ENCODE measurements at places on chromosomes 4 and X. TPM values are rescaled to one million over a fixed set of nuclear protein-coding genes. Genes with fewer than 3 reads are reported as not detected.
A peak's percentile ranks its signal among the peaks of the same experiment; 100 is the strongest.

- no peak for DNase-seq
Observed at GRCh38 chr4:5044341-5044740, 6.9 kb upstream of the STK32B start.

- no peak for DNase-seq
Observed at GRCh38 chrX:122586831-122587230, 597.2 kb upstream of the GRIA3 start.

DNA sequence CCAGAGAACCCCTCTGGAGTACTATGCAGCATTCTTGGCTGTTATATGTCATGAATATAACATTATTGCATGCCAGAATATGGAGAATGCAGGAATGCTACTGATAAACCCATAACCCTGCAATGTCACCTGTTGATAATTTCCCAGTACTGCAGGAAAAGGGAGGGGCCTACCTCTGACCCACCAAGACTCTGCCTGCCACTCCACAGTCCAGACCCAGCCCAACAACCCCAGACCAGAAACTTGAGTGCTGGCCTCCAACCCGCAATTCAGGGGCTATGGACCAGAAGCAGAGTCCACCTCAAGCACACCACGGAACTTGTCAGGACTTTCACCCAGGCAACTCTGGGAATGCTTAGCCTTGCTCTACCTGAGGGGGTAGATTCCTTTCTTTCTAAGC is 92.9 kb upstream of the WDR44 start:
- no peak for DNase-seq

DNA sequence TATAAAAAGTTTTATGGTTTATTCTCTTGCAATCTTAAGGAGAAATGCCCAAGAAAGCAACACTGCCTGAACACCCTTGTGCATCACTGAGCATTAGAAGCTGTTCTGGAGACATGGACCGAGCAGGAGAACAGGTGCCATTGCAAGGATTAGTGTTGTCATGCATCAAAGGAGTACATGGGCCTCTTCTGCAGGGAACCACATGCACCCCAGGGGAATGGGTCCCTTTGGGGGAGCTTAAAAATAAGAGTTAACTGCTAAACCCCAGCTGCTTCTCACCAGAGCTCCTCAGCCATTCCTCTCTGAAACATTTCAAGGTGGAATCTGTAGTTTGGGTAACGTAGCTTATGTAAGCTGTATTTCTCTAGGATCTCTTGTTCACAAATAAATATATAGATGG is 353.0 kb upstream of the SLC7A11 start:
- DNase-seq, result no peak

DNA sequence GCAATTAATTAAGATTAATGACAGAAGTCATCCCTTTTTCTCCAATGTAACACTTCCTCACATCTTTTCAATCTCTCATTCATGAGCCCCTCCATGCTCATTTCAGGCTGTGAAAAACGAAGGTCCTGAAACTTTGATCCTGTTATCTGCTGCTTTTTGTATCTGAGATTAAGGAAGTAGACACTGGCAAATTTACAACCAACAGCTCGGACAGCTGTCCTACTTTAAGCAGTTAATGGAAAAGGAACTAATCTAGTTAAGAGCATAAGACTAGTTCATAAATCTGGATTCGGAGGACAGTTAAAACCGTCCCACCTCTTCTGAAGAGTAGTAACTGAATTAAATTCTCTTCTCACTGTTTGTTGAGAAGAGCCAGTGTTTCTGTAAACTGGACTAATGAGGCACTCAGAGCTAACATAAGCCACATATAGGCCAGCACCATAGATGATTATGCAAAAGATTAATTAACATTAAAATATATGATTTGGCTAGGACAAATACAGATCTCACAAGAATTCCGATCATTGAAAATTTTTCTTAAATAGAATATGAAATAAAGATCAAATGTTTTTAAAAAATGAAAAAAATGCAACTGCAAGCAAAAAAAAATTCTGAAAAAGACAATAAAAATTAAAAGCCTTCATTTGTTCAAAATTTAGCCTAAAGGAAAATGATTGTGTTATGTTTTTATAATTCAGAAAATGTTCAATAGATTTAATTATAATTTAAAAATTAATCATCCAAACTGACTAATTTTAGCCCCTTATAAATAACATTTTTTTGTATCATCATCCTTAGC is 114.4 kb downstream of the ANTXR2 start:
- DNase-seq, result no peak

- DNase-seq, result peak; percentile 16
Observed at GRCh38 chrX:148500423-148501385, at the start of gene AFF2. TSS of gene AFF2 (plus strand) at chrX:148500617. CDS start at chrX:148501098, 481 bp downstream.

DNA sequence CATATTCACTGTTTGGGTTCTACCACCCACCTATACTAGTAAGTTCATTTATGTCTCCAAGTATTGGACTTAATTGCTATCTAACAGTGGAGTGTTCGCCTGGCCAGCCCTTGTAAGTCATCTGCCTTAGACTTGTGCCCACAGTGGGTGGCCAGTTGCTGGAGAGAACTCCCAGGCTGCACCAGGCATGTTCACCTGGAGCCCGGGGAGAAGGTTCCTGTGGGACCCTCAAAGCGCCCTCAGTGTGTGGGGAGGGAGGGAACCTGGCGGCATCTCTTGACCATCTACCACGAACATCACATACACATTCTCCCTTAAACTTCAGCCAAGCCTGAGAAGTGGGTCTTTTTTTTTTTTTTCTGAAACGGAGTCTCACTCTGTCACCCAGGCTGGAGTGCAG is 138.1 kb downstream of the CPZ start:
- no peak for DNase-seq

The NKAP gene
- total RNA-seq, result 2.4 TPM

All from dermis microvascular lymphatic vessel endothelial cell (primary cell).